ENCODE measurements at places on chromosomes 11 and 22.

GRCh38 chr11:20029193-20029592, 131.1 kb downstream of the DBX1 start:
- no peak for DNase-seq

DNA sequence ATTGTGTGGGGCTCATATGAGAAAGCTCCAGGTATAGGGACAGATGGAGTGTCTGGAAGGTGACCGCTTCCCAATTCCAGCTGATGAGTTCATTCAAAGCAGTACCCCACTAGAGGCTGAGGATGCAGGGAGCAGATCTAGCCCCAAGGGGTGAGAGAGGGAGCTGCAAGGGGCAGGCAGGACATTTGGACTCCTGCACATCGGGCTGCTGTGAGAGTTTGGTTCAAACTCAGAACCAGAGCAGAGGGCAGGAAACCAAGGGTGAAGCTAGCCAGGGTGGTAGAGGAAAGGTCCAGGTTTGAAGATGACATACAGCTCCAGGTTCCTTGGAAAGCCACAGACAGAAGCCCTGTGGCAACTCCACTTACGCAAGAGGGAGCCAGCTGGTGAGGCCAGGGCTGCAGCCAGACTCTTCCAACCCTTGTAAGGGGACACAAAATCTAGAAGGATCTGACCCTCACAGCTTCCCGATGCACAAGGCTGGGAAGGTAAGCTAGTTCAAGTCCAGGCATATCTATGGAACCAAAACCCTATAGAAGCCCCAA, 1.9 kb downstream of the CSNK2A3 start:
- DNase-seq: no peak

GRCh38 chr11:116712428-116712827, 60.4 kb downstream of the BUD13 start:
- DNase-seq: no peak

- DNase-seq: no peak
Observed at GRCh38 chr11:22138264-22138663, 54.6 kb upstream of the ANO5 start.

DNA sequence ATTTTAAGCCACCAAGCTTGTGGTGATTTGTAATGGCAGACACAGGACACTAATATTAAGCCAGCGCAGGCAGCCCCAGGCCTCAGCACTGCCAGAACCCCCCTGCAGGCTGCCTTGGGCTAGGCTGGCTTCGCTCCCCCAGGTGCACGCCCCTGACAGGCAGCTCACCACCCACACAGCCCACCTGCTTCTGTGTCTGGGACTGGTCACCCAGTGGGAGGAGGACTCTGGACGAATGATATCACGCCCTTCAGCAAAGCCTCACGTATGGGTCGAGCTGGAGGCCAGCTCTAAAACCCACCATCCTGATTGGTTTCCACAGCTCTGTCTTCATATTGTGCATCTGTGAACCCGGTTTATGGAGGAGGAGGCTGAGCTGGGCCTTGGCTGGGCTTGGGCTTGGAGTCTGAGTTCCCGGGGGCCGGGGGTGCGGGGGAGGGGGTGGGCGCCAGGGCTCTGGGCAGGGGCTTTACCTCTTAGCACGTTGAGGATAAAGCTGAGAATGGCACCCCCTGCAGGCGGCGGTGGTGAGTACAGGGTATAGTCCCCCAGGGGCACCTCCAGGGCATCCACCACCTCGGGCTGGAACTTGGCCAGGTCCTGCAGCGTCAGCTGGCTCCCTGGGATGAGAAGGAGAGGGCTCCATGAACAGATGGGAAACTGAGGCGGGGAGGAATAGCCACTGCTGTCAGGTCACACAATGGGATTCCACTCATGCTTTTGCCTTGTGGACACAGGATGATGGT, 13.8 kb downstream of the GGT5 start:
- no peak for DNase-seq

- DNase-seq: no peak
Observed at GRCh38 chr11:80783561-80783960, 1342.7 kb upstream of the TENM4 start.

GRCh38 chr22:22942511-22943329, 55.1 kb downstream of the IGLL5 start:
- no peak for DNase-seq

DNA sequence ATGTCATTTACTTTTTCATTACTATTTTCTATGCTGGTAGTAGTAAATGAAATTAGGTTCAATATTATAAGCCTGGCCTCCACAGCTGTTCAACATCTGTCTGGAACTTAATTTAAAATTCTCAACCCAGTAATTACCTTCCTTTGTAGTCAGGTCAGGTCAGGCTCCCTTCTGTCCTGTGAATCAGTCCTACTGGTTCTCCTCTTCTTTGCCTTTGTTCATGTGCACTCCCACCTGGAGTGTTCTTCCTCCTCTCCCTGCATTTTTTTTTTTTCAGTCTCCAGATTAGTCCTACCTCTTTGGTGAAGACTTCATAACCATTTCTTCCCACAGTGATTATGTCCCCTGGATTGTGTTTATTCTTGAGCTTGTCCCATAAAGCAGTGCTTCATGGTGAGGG, 67.9 kb downstream of the DKK3 start:
- no peak for DNase-seq

- DNase-seq: no peak
Observed at GRCh38 chr11:68260484-68260883, 11.3 kb downstream of the C11orf24 start.

DNA sequence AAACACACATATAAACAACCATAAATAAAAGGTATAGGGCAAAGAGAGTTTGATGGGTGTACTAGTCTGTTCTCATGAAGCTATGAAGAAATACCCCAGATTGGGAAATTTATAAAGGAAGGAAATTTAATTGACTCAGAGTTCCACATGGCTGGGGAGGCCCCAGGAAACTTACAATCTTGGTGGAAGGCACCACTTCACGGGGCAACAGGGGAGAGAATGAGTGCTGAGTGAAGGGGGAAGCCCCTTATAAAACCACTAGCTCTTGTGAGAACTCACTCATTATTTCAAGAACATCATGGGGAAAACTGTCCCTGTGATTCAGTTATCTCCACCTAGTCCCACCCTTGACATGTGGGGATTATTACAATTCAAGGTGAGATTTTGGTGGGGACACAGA, 385.9 kb upstream of the ANO5 start:
- DNase-seq: no peak

GRCh38 chr22:19892257-19892879, 37.7 kb upstream of the GNB1L start:
- DNase-seq: no peak

DNA sequence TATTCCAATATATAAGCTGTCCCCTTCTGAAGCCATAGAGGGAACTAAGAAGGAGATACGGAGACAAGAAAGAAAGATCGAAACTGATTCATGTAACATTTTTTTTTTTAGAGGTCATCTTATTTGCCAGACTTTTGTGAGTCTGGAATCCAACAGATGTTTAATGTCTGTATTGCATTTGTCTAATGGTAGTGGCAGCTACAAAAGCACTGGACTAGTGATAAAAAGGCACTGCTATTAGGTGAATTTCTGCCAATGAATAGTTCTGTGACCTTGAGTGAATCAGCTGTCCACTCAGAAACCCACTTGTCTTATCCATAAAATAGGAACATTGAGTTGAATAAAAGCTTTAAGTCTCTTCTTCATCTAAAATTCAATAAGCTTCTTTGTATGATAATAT, 25.8 kb upstream of the LUZP2 start:
- DNase-seq: no peak

GRCh38 chr22:40720538-40721256, 41.4 kb downstream of the MCHR1 start:
- DNase-seq: no peak

Measured in NCI-H2081 treated with DMSO at 0.1 percent for 48 hours (cell line).